ENCODE measurements at places on chromosomes 6 and 20.
A peak's percentile ranks its signal among the peaks of the same experiment; 100 is the strongest.

DNA sequence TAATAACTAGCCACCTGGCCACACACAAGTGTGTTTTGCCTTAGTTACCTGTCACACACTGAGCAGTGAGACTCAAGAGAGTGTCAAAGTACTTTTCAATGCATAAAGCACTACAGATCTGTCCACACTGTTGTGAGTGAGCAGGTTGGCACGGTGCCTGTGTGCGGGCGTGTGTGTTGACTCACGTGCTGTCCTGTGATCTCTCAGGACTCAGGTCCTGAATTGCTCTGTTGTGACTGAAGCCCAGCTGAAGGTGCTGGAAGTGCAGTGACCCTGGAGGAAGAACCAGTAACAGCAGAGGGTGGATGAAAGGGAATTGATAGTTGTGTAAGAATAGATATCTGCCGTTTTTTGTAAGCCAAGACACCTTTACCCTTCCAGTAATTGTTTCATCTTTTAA lies 18.3 kb downstream of the SLC16A10 start:
- no peak overlapping the region for H3K27ac ChIP-seq
- no peak overlapping the region for H3K4me3 ChIP-seq
- H3K4me1 ChIP-seq: no peaks in the 10 kb centered on the region
- peak; percentile 7 for DNase-seq

GRCh38 chr6:170369403-170369802 lies 62.8 kb downstream of the FAM120B start:
- H3K4me3 ChIP-seq: no peak overlapping the region
- DNase-seq: no peak
- no peak overlapping the region for H3K27ac ChIP-seq
- peaks cover 4% of the 10 kb centered on the region for H3K4me1 ChIP-seq
- peaks cover 37% of the 10 kb centered on the region for H3K36me3 ChIP-seq

DNA sequence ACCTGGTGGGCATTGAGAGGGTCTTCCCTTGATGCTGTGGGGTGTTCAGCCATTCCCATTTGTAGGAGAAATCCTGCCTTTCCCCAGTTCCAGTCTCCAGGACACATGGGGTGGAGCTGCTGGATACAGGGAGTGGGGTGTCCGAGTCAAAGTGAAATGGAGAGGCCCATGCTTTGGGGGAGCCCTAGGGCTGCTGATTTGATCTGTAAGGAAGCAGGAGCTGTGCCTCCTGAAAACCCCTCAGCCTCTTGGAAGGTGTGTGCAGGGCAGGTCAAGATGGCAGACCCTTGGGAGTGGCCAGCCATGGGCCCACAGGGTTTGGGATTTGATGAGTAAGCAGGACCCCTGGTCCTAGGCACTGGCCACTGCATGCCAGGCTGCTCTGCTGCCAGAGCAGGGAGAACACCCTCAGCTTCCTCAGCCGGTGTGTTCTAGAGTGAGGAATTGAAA lies 82.0 kb downstream of the SERAC1 start:
- no peaks in the 10 kb centered on the region for H3K27me3 ChIP-seq
- H3K4me3 ChIP-seq: no peak overlapping the region

GRCh38 chr6:2351807-2352431 lies 106.5 kb upstream of the GMDS start:
- no peak overlapping the region for H3K27ac ChIP-seq
- H3K4me3 ChIP-seq: no peak overlapping the region
- no peaks in the 10 kb centered on the region for H3K27me3 ChIP-seq
- H3K36me3 ChIP-seq: no peaks in the 10 kb centered on the region
- H3K4me1 ChIP-seq: no peaks in the 10 kb centered on the region

DNA sequence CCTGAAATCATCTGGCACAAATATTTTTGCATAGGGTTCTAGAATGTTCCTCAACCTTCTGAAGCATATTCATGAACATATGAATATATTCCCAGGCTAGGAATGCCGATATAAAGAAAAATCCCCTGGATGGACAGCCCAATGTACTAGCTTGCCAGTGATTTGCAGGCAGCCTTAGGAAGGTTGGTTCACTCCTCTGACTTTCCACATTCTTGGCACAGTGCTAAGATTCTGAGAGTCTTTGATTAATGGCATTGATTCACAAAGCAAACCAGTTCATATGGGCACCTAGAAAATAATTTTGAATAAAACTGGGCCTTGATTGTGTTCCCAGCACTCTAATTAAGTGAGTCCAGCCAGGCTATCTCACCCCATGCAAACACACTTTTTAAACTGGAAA lies 56.9 kb upstream of the ENPP4 start:
- H3K27me3 ChIP-seq: no peaks in the 10 kb centered on the region
- no peaks in the 10 kb centered on the region for H3K36me3 ChIP-seq
- no peak overlapping the region for H3K27ac ChIP-seq
- H3K4me3 ChIP-seq: no peak overlapping the region
- no peaks in the 10 kb centered on the region for H3K4me1 ChIP-seq
- DNase-seq: no peak

DNA sequence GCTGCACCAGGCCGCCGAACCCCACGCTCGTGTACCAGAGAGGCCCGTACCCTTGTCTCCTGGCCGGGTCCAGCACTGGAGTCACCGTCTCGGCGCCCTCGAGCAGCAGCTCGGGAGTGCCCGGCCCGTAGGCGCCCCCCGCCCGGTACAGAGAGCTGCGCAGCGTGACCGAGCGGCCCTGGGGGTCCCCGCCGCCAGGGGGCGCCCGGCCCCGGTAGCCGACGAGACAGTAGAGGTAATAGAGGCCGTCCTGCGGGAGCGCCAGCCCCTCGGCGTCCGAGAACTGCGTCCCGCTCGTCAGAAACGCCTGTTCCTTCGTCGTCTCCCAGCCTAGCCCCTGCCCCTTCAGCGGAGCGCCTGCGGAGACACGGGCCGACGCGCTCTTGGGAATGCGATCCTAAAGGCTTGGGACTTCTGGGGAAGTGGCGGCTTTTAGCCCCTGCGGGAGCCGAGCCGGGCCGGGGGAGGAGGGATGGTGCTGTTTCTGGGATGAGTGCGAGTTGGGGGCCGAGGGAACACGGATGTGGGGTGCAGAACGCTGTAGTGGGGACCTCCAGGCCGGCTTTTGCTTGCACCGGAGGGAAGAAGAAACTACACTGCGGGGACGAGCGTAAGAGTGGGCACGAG lies 1.3 kb downstream of the LTB start:
- no peaks in the 10 kb centered on the region for H3K27me3 ChIP-seq
- H3K27ac ChIP-seq: peak overlapping the region; percentile 95
- H3K4me1 ChIP-seq: peaks cover 82% of the 10 kb centered on the region
- H3K36me3 ChIP-seq: peaks cover 41% of the 10 kb centered on the region
- H3K4me3 ChIP-seq: peak overlapping the region; percentile 97
- peak; percentile 90 for DNase-seq

DNA sequence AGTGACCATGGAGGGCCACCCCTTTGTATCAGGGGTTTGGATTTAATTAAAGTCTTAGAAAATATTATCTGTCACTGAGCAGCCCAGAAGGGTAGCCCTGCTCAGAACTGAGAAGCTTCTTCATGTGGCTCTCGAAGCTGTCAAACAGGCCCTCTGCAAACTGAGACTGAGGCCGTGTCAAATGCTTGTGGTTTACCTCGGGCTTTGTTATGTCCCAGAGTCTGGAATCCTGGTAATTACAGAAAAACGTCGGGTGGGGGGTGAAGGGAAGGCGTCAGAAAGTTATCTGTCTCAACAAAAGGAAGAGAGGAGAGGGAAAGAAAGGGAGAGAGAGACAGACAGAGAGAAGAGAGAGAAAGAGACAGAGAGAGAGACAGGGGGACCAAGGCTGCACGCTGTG lies 200.8 kb downstream of the BMP7 start:
- H3K4me1 ChIP-seq: no peaks in the 10 kb centered on the region
- H3K4me3 ChIP-seq: no peak overlapping the region
- H3K27ac ChIP-seq: no peak overlapping the region
- H3K27me3 ChIP-seq: peaks cover 20% of the 10 kb centered on the region

GRCh38 chr6:154705471-154706113 lies 27.6 kb upstream of the SCAF8 start:
- no peaks in the 10 kb centered on the region for H3K27me3 ChIP-seq
- H3K4me3 ChIP-seq: no peak overlapping the region
- H3K4me1 ChIP-seq: no peaks in the 10 kb centered on the region
- no peaks in the 10 kb centered on the region for H3K36me3 ChIP-seq
- DNase-seq: peak; percentile 21

GRCh38 chr6:38801305-38801704 lies 86.2 kb downstream of the DNAH8 start:
- H3K4me1 ChIP-seq: no peaks in the 10 kb centered on the region
- H3K27ac ChIP-seq: no peak overlapping the region
- H3K27me3 ChIP-seq: peaks cover 47% of the 10 kb centered on the region

DNA sequence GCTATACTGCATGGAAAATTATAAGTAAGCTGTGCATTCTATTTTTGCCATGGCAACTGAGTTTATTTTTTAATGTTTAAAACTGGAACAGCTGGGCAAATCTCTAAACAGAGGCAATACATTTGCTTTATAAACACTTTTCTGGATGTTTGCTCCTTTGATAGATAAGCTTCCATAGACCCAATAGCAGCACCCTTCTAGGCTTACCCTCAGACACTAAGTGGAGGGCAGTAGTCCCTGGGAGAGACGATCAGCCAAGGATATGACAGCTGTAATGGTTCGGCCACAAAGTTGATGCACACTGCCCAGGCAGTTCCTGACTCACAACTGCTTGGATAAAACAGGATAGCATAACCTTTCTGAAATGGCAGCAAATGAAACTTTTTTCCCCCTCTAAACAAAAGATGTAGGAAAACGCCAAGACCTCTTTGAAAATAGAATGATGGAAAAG lies 8.5 kb upstream of the MRPS10 start:
- H3K4me1 ChIP-seq: no peaks in the 10 kb centered on the region
- no peak for DNase-seq
- no peak overlapping the region for H3K27ac ChIP-seq
- no peak overlapping the region for H3K4me3 ChIP-seq
- peaks cover 38% of the 10 kb centered on the region for H3K36me3 ChIP-seq

GRCh38 chr6:169653691-169654090 lies 48.1 kb downstream of the WDR27 start:
- H3K27me3 ChIP-seq: no peaks in the 10 kb centered on the region
- peak; percentile 9 for DNase-seq
- H3K4me1 ChIP-seq: peaks cover 10% of the 10 kb centered on the region
- no peak overlapping the region for H3K27ac ChIP-seq
- H3K4me3 ChIP-seq: no peak overlapping the region
- peaks cover 4% of the 10 kb centered on the region for H3K36me3 ChIP-seq

GRCh38 chr20:41175727-41176330 lies 38.5 kb downstream of the PLCG1 start:
- peaks cover 8% of the 10 kb centered on the region for H3K4me1 ChIP-seq
- peak overlapping the region; percentile 42 for H3K27ac ChIP-seq
- no peaks in the 10 kb centered on the region for H3K27me3 ChIP-seq

- no peaks in the 10 kb centered on the region for H3K27me3 ChIP-seq
- H3K27ac ChIP-seq: no peak overlapping the region
- DNase-seq: no peak
- peaks cover 15% of the 10 kb centered on the region for H3K4me1 ChIP-seq
These were observed 849 bp downstream of the GSTA4 start for GRCh38 chr6:52994031-52994838.

- H3K4me3 ChIP-seq: no peak overlapping the region
- no peak overlapping the region for H3K27ac ChIP-seq
- DNase-seq: no peak
- no peaks in the 10 kb centered on the region for H3K27me3 ChIP-seq
These were observed 4.1 kb upstream of the CEP250 start for GRCh38 chr20:35451295-35451694.

DNA sequence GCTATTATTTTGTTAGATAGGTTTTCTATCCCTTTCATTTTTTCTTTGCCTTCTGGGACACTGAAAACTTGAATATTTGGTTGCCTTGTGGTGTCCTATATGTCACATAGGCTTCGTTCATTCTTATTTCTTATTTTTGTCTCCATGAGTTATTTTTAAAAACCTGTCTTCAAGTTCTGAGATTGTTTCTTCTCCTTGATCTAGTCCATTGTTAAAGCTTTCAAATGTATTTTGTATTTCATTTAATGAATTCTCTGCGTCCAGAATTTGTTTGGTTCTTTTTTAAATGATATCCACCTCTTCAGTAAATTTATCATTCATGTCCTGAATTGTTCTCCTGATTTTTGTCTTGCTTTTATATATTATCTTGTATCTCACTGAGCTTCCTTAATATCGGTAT lies 243.2 kb upstream of the BMP2 start:
- no peaks in the 10 kb centered on the region for H3K4me1 ChIP-seq
- H3K27me3 ChIP-seq: no peaks in the 10 kb centered on the region
- no peak overlapping the region for H3K27ac ChIP-seq
- H3K4me3 ChIP-seq: no peak overlapping the region
- DNase-seq: no peak
- H3K36me3 ChIP-seq: no peaks in the 10 kb centered on the region

DNA sequence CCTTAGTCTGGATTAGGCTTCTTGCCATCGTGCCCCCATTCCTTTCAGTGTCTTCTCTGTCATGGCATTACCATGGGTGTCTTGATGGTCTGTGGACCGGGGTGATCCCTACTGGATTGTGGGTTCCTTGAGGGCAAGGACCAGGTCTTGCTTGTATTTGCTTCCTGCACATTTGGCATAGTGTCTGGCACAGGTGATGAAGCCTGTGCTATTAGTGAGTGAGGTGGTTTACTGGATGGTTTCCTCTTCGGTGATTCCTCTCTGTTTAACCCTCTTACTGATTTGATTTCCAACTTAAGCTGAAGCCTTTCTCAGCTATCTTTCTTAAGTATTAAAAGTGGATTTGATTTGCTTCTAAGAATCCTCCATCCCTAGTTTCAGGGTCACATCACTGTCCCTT lies 162.3 kb downstream of the GRM1 start:
- DNase-seq: no peak
- H3K4me1 ChIP-seq: no peaks in the 10 kb centered on the region
- no peak overlapping the region for H3K4me3 ChIP-seq
- H3K27me3 ChIP-seq: no peaks in the 10 kb centered on the region
- no peaks in the 10 kb centered on the region for H3K36me3 ChIP-seq

- peaks cover 4% of the 10 kb centered on the region for H3K27me3 ChIP-seq
- H3K4me3 ChIP-seq: no peak overlapping the region
- H3K27ac ChIP-seq: no peak overlapping the region
- no peak for DNase-seq
These were observed 65.4 kb upstream of the FBXL4 start for GRCh38 chr6:99013145-99013544.

GRCh38 chr6:111865049-111865585 lies 8.1 kb downstream of the FYN start:
- no peaks in the 10 kb centered on the region for H3K27me3 ChIP-seq
- no peak overlapping the region for H3K27ac ChIP-seq
- peaks cover 6% of the 10 kb centered on the region for H3K36me3 ChIP-seq
- DNase-seq: no peak
- peaks cover 75% of the 10 kb centered on the region for H3K4me1 ChIP-seq

GRCh38 chr6:127539272-127539671 lies 20.1 kb upstream of the MTCL3 start:
- no peak for DNase-seq
- no peak overlapping the region for H3K4me3 ChIP-seq
- no peaks in the 10 kb centered on the region for H3K4me1 ChIP-seq
- H3K27ac ChIP-seq: no peak overlapping the region
- H3K27me3 ChIP-seq: no peaks in the 10 kb centered on the region

- H3K36me3 ChIP-seq: no peaks in the 10 kb centered on the region
- H3K27me3 ChIP-seq: no peaks in the 10 kb centered on the region
- no peak for DNase-seq
- H3K27ac ChIP-seq: no peak overlapping the region
- H3K4me3 ChIP-seq: no peak overlapping the region
- H3K4me1 ChIP-seq: no peaks in the 10 kb centered on the region
These were observed 50.2 kb upstream of the NOP56 start for GRCh38 chr20:2602046-2602735.

GRCh38 chr20:36835453-36836198 lies 40.3 kb upstream of the TLDC2 start:
- H3K4me1 ChIP-seq: peaks cover 13% of the 10 kb centered on the region
- peak overlapping the region; percentile 51 for H3K4me3 ChIP-seq
- H3K27ac ChIP-seq: no peak overlapping the region
- DNase-seq: peak; percentile 89
- no peaks in the 10 kb centered on the region for H3K36me3 ChIP-seq
- H3K27me3 ChIP-seq: no peaks in the 10 kb centered on the region

- H3K4me1 ChIP-seq: no peaks in the 10 kb centered on the region
- no peak for DNase-seq
- H3K4me3 ChIP-seq: no peak overlapping the region
- H3K36me3 ChIP-seq: no peaks in the 10 kb centered on the region
These were observed 247.0 kb downstream of the ESR1 start for GRCh38 chr6:152054441-152054840.
